A549 treated with GW870086 at 1 μM for 4 hours (cell line): ENCODE measurements at places on chromosomes 16 and 17. TPM values are rescaled to one million over a fixed set of nuclear protein-coding genes. Genes with fewer than 3 reads are reported as not detected.

Gene TMEM100
- not detected in 5 replicates for total RNA-seq

Gene NPIPB2
- 2.5 to 4.1 TPM (median 3.5 TPM) in 5 replicates for total RNA-seq

Gene TOX3
- 0.13 to 0.64 TPM (median 0.25 TPM) in 5 replicates for total RNA-seq

Gene LGALS9C
- total RNA-seq: not detected in 5 replicates

Gene DNASE1L2
- 0.80 to 1.7 TPM (median 1.6 TPM) in 5 replicates for total RNA-seq

Gene MT1H
- not detected in 5 replicates for total RNA-seq

Gene ABCA3
- total RNA-seq: 15.9 to 20.5 TPM (median 20.2 TPM) in 5 replicates

Gene SEPTIN1
- 1.1 to 2.0 TPM (median 1.6 TPM) in 5 replicates for total RNA-seq

Gene ARHGDIG
- total RNA-seq: 1.7 to 3.2 TPM (median 2.5 TPM) in 5 replicates

Gene TVP23A
- total RNA-seq: 0.03 to 0.35 TPM (median 0.15 TPM) in 5 replicates

Gene C16orf74
- total RNA-seq: 12.7 to 18.1 TPM (median 15.0 TPM) in 5 replicates

Gene CCR7
- 0.74 to 1.1 TPM (median 0.94 TPM) in 5 replicates for total RNA-seq

Gene OTOP2
- 0.13 TPM in 1 of 5 replicates, not detected in the others for total RNA-seq

Gene RGS11
- total RNA-seq: 3.9 to 5.5 TPM (median 5.0 TPM) in 5 replicates

Gene TBC1D3C
- total RNA-seq: 0.07 TPM in 1 of 5 replicates, not detected in the others

Gene ITGA3
- 402 to 477 TPM (median 461 TPM) in 5 replicates for total RNA-seq

Gene SMG6
- total RNA-seq: 20.5 to 23.9 TPM (median 22.2 TPM) in 5 replicates

Gene TEX19
- total RNA-seq: 0.37 to 0.51 TPM (median 0.45 TPM) in 5 replicates

Gene TMEM238L
- not detected in 5 replicates for total RNA-seq

Gene YBX2
- 0.22 to 0.91 TPM (median 0.52 TPM) in 5 replicates for total RNA-seq

Gene OTOP3
- total RNA-seq: not detected in 5 replicates

Gene KRT25
- total RNA-seq: not detected in 5 replicates

Gene KRTAP2-3
- not detected in 5 replicates for total RNA-seq

Gene GALK1
- 56.7 to 84.6 TPM (median 80.2 TPM) in 5 replicates for total RNA-seq

Gene DNAAF8
- total RNA-seq: 0.75 to 1.1 TPM (median 0.79 TPM) in 5 replicates

Gene FUS
- total RNA-seq: 517 to 557 TPM (median 522 TPM) in 5 replicates

Gene CFAP97D1
- 0.03 TPM in 1 of 5 replicates, not detected in the others for total RNA-seq

Gene SCRN2
- total RNA-seq: 31.4 to 41.3 TPM (median 39.2 TPM) in 5 replicates

Gene HOXB2
- 0.32 to 1.0 TPM (median 0.43 TPM) in 5 replicates for total RNA-seq

Gene HSD17B1
- total RNA-seq: 1.2 to 1.7 TPM (median 1.2 TPM) in 5 replicates

Gene TNFRSF17
- total RNA-seq: not detected in 5 replicates

Gene BOLA2
- total RNA-seq: 6.6 to 31.3 TPM (median 28.9 TPM) in 5 replicates

Gene KRTAP16-1
- total RNA-seq: not detected in 5 replicates

Gene VAC14
- 28.0 to 37.2 TPM (median 33.5 TPM) in 5 replicates for total RNA-seq

Gene GTF3C1
- 62.1 to 70.1 TPM (median 67.7 TPM) in 5 replicates for total RNA-seq

Gene CDRT4
- 0.64 to 1.7 TPM (median 0.78 TPM) in 4 of 5 replicates, not detected in the other for total RNA-seq

Gene SOST
- total RNA-seq: not detected in 5 replicates

Gene TNFSF12
- total RNA-seq: 9.1 to 12.2 TPM (median 10.8 TPM) in 5 replicates

Gene TAC4
- total RNA-seq: not detected in 5 replicates

Gene TANC2
- total RNA-seq: 22.7 to 45.7 TPM (median 41.6 TPM) in 5 replicates

Gene CA4
- total RNA-seq: 0.21 to 0.30 TPM (median 0.24 TPM) in 3 of 5 replicates, not detected in the others
